ENCODE measurements at places on chromosomes 16 and 17. TPM values are rescaled to one million over a fixed set of nuclear protein-coding genes. Genes with fewer than 3 reads are reported as not detected.

DNA sequence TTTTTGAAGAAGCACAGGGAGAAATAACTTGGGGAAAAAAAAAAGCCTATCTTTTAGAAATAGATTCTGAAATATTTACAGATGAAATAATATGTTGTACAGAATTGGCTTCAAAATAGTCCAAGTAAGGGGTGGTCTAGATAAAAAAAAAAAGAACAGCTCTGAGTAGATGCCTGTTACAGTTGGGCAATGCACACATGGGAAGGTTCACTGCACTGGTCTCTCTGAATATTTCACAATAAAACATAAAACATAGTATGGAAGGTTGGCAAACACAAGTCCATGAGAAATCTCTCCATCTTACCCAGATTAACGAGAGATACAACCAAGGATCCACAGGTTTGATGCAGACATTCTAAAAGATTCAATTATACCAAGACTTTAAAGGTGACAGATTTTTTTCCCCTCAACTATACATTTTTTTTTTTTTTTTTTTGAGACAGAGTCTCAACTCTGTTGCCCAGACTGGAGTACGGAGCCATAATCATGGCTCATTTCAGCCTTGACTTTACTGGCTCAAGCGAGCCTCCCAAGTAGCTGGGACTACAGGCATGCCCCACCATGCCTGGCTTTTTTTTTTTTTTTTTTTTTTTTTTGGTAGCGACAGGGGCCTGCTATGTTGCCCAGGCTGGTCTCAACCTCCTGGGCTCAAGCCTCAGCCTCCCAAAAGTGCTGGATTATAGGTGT is 58.0 kb downstream of the KANSL1 start:
- no peak for DNase-seq

GRCh38 chr17:37359682-37360188 is 16.1 kb upstream of the C17orf78 start:
- DNase-seq = no peak

GRCh38 chr16:13793841-13794409 is 126.0 kb upstream of the ERCC4 start:
- no peak for DNase-seq

- no peak for DNase-seq
Observed at GRCh38 chr17:50794361-50794760, 27.0 kb upstream of the ANKRD40CL start.

- no peak for DNase-seq
Observed at GRCh38 chr16:25038239-25038954, 23.2 kb upstream of the ARHGAP17 start.

PABPN1L gene
- not detected for total RNA-seq

Data from cardiac septum (tissue), 1 donor.